ENCODE measurements at places on chromosomes 7 and 10.

DNA sequence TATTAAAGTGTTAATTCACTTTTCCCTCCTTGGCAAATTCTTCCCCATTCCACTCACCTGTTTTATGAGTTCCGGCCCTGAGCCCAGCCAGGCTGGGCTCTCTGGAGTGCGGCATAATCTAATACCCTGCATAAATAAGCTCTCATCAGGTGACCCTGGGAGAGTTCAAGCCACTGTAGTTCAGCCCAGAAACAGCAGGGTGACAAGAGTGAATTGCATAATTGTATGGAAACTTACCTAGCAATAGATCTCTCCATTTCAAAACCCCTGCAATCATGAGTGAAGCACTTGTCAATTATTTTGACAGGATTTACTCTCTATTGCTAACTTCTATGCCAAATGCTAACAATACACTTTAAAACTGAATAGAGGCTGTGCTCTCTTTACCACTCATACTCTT lies 94.7 kb downstream of the OSBPL3 start:
- no peak for DNase-seq

- DNase-seq, result no peak
These were observed 38.9 kb upstream of the XPNPEP1 start for GRCh38 chr10:109962247-109962646.

GRCh38 chr10:122331615-122332446 lies 42.7 kb upstream of the PLEKHA1 start:
- peak; percentile 12 for DNase-seq

DNA sequence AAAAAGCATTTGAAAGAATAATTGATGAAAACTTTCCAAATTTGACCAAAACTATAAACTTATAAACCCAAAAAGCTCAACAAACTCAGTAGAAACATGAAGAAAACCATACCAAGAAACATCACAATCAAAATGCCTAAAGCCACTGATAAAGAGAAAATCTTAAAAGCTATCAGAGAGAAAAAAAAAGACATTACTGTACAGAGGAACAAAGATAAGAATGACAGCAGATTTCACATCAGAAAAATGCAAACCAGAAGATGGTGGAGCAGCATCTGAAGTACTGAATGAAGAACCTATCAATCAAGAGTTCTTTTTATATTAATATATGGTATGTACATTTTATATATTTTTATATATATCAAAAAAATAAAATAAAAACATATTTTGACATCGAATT lies 2.4 kb upstream of the GPAM start:
- no peak for DNase-seq

- DNase-seq, result peak; percentile 83
These were observed 17.1 kb downstream of the ARHGAP21 start for GRCh38 chr10:24706479-24707118.

DNA sequence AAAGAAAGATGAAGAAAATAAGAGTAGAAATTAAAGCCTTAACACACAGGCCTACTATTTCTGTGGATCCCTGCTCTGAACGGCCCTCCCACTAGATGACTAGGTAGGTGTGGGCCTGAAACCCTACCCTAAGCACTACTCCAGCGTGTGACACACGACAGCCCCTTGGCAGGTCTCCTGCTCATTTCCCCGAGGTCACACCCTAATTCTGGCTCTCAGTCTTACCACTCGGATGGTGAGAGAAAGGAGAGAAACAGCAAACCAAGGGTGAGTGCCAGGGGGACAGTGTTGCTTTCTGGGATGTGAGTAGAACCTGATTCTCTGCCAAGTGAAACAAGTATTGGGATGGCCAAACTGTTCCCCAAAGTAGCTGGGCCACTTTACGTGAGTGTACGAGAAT lies 12.1 kb downstream of the GALNTL5 start:
- no peak for DNase-seq

DNA sequence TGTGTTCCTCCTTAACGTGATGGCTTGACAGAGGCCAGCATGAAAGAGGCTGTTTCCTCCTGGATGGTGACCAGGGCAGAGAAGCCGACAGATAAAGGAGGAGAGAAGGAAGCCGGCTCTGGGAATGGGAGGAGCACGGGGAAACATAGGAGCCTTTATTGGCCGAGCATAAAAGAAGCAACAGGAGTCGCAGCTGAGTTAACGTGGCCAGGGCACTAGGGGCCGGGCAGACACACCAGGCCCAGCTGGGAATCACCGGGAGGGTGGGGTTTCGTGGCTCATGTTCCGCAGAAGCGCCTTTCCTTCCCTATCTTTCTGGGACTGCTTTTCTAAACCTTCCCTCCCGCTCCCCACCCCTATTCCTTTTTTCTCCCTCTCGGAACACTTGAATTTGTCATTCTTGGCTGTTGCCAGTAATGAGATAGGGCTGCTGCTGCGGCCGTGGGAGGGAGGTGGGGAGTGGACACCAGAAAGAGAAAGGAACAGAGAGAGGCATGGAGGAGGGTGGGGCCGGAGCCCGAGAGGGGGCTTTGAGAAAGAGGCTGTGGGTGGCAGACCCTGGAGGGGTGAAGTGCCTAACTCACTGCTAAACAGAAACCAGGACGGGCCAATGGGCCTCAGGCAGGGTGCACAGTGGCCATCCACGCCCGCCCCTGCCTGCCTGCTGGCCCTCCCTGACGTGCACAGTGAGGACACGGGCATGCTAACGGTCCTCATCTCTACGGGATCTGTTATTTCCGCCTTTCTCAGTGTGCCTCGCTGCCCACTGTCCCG lies 65.2 kb downstream of the COL13A1 start:
- no peak for DNase-seq

GRCh38 chr10:91220194-91220953 lies at the start of gene PCGF5:
TSS of gene PCGF5 (plus strand) at chr10:91220663. CDS start at chr10:91222872, 2,209 bp downstream.
- peak; percentile 97 for DNase-seq

DNA sequence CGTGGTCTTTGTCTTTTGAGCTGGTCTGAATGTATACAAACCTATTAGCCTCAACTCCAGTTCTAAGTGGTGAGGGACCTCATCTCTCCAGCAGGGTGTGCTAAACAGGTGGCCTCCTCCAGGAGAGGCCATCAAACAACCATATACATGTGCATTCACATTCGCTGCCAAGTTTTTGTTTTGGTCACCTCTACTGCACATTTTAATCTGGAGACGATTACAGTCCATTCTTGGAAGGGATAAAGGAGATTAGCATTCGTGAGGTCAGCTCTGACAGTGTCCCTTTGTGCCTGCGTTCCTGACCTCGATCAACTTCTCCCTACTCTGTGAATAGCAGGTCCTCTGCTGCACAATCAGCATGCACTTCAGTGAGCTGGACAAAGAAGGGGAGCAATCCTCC lies 60.8 kb downstream of the RHOBTB1 start:
- DNase-seq, result peak; percentile 3

- DNase-seq, result peak; percentile 9
These were observed 204.6 kb downstream of the HDAC9 start for GRCh38 chr7:18700147-18700546.

- DNase-seq, result no peak
These were observed 6.4 kb downstream of the NFKB2 start for GRCh38 chr10:102401735-102402511.

DNA sequence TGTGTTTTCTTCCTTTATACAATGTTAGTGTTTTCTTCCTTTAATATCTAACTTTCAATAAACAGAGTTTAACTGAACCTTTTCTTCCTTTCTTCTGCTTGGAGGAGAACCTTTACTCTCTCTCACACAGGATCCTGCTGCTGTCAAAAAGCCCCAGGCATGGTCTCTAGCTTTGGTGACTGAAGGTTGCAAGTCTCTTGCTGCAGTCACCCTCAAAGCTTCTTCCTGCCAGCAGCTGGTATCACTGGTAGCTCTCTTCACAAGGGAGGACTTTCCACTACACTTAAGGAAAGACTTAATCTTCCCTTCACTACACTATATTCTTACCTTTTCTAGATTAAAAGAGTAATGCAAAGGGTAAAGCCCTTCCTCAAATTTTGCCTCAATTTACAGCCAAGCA lies 153.4 kb downstream of the SGMS1 start:
- no peak for DNase-seq

DNA sequence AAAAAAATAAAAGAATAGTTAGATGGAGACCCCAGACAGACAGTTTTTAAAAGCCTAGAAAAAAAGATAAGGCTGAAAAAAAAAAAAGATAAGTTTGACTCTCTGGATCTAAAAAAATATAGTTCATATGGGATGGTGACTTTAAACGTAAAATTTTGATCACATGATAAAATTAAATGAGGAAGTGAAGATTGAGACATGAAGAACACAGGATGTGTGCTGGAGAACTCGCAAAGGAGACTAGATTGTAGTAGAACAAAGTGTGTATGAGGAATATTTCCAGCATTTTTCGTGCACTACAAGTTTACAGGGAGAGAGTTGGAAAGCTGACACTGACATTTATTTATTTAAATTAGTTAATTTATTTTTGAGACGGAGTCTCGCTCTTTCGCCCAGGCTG lies 286.4 kb downstream of the PRPF18 start:
- peak; percentile 66 for DNase-seq

DNA sequence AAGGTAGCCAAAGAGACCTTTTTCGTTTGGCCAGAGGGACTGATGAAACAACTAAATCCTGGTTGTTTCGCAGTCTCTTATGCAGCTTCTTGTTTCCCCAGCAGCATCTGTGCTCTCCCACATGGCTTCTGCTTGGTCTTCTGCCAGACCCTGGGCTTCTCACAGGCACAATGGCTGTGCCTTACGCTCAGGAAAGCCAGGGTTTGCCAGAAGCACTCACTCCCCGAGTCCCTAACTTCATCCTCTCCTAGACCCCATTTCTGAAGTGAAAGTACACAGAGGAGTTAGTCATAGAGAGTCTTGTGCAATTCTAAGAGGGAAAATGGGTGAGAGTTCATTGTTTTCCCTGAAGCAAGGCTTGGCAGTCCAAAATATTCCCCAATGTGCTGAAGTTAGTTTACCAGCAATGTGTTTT lies 121.7 kb downstream of the EVX1 start:
- DNase-seq, result peak; percentile 81

- DNase-seq, result no peak
These were observed 1160.8 kb upstream of the LRRTM3 start for GRCh38 chr10:65765006-65765541.

GRCh38 chr7:54995610-54996363 lies 23.0 kb upstream of the EGFR start:
- no peak for DNase-seq

- DNase-seq, result no peak
These were observed 105.5 kb upstream of the AKR1E2 start for GRCh38 chr10:4720463-4720862.

- DNase-seq, result peak; percentile 88
These were observed 3.8 kb downstream of the DEPP1 start for GRCh38 chr10:44974628-44975430.

GRCh38 chr10:47140761-47141348 lies 159.1 kb upstream of the GDF10 start:
- DNase-seq, result no peak

DNA sequence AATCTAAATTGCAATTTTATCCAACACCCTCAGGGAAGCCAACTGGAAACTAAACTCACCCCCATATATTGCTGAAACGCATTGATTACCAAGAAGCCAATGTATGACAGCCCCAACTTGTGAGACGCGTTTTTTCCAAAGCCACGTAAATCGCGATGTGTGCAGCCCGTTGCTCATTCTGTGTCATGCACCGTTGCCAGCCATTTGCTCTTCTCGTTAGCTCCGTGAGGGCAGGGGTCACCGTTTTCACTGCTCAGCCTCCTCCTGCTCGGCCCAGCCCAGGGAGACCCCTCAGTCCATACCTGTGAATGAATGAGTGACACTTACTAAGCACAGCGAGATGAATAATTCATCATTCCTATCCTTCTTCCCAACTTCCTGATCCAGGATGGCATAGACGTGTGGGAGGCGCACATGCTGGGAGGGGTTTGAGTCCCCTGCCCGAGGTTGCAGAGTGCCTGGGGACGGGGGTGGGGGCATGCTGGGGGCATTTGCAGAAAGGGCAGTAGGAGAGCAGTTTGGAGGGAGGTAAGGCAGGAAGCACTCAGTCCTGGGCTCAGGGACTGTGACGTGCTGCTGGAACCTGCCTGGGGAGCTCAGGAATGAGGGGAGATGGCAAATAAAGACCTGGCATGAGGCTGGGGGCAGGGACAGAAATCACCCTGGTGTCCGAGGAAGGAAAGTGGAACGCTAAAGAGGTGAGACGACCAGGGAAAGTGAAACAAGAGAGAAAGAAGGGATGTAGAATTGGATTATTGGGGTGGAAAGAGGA lies 104.2 kb upstream of the SDK1 start:
- DNase-seq, result no peak

DNA sequence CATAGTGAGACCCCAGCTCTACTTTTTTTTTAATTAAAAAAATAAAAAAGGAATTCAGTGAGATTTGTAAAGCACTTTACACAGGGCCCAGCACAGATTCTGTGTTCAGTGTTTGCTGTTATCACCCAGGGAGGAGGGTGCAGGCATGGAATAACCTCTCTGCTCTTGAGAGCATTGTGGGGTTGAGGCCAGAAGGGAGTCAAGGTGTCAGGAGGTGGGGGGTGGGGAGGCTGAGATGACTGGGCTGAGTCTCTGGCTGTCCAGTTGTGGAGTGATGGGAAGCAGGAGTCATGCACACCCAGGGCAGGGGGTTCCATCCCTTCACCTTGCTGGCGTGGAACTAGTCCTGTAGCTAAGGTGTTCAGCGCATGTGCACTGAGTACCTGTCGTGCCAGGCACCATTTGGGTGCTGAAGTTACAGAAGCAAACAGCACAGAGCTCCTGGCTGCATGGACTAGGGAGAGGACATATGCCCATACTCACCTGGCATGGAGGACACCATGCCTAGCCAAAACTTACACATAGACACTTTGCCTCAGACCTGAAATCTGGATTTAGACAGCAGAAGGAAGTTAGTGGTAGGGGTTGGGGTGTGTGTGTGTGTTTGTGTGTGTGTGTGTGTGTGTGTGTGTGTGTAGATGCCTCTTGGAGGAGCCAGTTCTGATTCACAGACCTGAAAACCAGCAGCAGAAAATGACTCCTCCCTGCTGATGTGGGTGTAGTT lies 69.2 kb upstream of the LRRC4 start:
- DNase-seq, result no peak

DNA sequence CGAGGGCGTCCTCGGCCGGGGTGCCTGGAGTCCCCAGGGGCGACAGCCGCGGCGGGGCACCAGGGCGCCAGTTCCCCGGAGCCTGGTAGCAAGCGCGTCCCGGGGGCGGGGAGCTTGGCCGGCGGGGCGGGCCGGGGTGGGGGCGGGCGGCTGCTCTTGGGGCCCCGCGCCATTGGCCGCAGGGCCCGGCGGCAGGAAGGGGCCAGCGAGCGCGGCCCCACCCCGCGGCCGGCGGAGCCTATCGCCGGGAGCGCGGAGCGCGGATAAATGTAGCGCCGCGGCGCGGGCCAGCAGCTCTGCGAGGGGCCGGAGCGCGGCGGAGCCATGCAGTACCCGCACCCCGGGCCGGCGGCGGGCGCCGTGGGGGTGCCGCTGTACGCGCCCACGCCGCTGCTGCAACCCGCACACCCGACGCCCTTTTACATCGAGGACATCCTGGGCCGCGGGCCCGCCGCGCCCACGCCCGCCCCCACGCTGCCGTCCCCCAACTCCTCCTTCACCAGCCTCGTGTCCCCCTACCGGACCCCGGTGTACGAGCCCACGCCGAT lies at the start of gene HHEX:
Gene HHEX (plus strand): TSS at position 293 of the 548 bp plus-strand sequence. CDS start 32 bp downstream, at position 325.
- peak; percentile 95 for DNase-seq
